ENCODE measurements at places on chromosomes 5 and 9.

DNA sequence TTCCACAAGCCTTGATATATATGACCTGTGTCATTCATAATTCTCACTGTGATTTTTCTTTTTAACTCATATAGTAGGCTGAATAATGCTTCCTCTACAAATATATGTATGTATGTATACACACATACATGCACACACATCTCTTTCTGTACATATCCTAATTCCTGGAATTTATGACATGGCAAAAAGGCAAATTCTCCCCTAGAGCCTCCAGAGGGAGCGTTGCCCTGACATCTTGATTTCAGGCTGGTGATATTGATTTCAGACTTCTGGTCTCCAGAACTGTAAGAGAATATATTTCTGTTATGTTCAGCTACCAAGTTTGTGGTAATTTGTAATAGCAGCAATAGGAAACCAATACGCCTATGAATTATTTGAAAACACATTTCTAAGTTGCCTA lies 166.6 kb upstream of the GAS1 start:
- no peak for DNase-seq

DNA sequence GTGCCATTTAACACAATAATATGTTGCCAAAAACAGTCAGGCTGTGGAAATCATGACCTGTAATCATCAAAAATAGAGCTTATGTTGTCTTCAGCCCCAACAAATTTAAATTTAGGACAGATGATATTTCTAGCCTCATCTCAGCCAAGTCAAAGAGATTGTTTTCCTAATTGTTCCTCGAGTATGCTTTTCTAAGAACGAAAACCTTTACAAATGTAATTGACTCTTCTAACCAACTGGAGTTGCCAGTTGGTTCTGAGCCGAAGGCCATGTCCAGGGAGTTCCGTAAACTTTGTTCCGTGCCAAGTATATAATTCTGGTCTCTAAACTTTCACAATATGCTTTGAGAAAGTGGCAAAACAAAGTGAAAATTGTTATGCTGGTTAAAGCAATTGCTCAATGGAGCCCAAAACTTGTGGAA lies 160.8 kb downstream of the CEMIP2 start:
- DNase-seq: no peak

GRCh38 chr9:135517407-135517822 lies 3.8 kb upstream of the LCN1 start:
- DNase-seq: no peak

DNA sequence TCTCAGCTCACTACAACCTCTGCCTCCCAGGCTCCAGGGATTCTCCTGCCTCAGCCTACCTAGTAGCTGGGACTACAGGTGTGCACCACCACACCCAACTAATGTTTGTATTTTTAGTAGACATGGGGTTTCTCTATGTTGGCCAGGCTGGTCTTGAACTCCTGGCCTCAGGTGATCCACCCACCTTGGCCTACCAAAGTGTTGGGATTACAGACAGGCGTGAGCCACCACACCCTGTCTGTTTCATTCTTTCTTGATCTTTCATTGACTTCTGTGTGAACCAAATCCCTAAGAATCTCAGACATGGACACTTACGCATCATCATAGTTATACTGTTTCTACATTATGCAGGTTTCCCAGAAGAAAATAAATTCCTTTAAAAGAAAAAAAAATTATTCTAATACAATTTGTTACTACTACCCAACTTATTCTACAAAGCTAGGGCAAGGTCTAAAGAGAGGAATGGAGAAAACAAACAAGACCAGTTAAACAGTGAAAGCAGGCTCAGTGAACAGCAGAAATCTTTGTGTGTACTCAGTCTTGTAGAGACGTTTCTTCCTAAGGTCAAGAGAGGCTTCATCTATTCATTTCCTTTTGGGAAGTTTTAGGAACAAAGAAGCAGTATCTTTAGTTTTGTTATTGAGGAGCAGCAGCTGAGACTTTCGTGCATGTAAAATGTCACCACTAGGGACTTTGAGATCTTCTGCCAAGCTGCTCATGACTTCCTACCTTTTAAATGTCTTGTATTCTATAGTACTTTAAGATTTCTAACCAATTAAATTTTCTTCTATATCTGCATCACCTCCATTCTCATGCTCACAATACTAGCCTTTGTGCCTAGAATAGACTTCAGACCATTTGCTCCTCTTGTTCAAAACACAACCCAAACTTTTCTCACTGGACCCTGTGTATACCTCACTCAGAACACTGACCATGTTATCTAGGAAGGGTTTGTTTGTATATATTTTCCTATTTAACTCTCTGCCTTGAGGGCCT lies 5.6 kb upstream of the HMGCR start:
- no peak for DNase-seq

DNA sequence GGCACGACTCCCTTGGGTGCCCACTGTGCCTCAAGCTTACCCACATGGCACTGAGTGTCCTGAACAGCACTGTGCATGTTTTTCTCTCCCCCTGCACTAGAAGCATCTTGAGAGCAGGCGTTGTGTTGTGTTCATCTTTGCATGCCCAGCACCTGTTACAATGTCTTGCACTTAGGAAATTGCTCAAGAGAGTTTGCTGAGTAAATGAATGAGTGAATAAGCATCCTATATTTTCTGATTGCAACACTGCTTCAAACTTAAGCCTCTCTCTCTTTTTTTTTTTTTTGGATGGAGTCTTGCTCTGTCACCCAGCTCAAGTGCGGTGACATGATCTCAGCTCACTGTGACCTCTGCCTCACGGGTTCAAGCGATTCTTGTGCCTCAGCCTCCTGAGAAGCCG lies 94.5 kb downstream of the LMNB1 start:
- no peak for DNase-seq

GRCh38 chr9:137255448-137256114 lies 454 bp downstream of the NELFB start:
- peak; percentile 42 for DNase-seq

- DNase-seq: peak; percentile 4
Measured at GRCh38 chr9:101399643-101399970, 956 bp downstream of the ZNF189 start.

DNA sequence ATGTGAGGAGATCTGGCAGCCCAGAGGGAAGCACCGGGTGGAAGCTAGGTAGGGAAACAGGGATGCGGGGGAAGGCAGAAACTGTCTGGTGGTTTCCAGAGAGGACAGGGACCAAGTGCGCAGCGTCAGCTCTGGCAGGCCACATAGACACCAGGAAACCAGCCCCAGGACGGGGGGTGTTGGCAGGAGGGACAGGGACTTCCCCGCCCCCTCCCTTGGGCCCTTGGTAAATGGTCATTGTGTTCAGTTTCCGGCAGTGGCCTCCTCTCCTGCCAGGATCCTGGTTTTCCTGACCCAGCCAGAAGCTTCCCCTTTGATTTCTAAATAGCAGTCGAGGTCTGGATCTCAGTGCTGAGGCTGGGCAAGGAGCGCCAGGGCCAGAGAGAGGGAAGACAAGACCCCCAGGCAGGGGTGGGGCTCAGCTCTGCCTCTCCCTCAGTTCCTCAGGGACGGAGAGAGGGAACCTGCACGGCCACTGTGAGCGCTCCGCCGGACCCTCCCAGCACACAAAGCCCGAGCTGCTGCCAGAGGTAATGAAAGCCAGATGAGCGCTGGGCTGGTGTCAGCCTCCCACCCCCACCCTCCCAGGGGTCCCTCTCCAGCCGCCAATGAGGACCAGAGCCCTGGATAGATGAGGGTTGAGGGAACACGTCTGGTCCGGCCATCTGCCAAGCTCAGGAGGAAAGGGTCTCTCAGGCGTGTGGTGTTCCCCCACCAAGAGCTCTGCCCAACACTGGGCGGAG lies 1.8 kb downstream of the RALGDS start:
- no peak for DNase-seq

GRCh38 chr5:83401775-83402174 lies 69.8 kb upstream of the VCAN start:
- no peak for DNase-seq

- peak; percentile 15 for DNase-seq
Measured at GRCh38 chr9:105539452-105539851, 18.5 kb upstream of the FKTN start.

GRCh38 chr5:125574491-125575044 lies 828.1 kb upstream of the ZNF608 start:
- no peak for DNase-seq

- DNase-seq: no peak
Measured at GRCh38 chr9:366620-367019, 152.0 kb downstream of the DOCK8 start.

DNA sequence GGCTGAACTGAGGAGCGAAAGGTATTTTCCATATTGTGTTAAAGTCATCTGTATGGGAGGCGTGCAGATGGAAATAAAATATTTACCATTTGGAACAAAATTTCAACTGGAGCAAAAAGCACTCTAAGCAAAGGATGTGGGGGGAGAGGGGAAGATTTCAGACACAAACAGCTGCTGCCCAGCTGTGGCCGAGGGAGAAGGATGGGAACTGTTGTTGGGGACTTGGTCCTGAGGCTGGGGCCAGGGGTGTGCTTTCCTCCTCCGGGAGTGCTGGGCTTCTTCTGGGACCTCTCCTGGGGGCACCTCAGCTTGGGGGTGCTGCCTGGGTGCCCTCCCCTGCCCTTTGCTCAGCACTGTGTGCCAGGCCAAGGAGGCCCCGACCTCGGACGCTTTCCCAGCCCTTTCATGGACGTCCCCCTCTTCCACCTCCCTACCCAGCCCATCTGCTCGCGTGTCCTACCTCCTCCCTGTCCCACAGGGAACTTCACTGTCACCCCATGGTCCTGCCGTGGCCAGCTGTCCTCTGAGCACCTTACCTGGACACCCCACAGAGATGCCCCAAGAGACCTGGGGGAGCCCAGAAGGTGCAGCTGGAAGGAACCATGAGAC lies 101.9 kb upstream of the COL5A1 start:
- DNase-seq: no peak

GRCh38 chr5:54909911-54910870 lies 75.2 kb downstream of the ESM1 start:
- peak; percentile 18 for DNase-seq

GRCh38 chr5:61472172-61472958 lies 140.3 kb downstream of the ZSWIM6 start:
- DNase-seq: no peak

GRCh38 chr9:91361291-91362050 lies at the start of gene AUH:
Gene AUH (minus strand): TSS chr9:91361918. CDS start chr9:91361889, 29 bp downstream.
- DNase-seq: peak; percentile 76

DNA sequence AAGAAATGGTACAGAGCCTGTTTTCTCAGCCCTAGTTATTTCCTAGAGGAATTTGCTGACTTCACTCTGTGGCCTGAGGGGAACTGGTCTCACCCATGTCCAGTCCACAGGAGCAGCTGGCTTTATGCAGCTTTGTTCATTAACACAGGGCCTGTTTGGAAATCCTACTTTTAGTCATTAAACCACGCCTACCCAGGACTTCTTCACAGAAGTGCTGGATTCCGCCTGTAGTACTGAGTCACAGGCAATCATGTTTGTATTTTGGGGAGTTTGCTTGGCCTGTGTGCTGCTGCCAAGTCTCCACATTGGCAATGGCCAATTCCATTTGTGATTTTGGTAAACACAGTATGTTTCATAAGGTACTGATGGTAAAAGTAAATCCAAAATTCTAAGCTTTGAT lies 52.8 kb downstream of the CTNND2 start:
- peak; percentile 75 for DNase-seq

- DNase-seq: no peak
Measured at GRCh38 chr5:127009784-127010183, 20.6 kb downstream of the MARCHF3 start.

DNA sequence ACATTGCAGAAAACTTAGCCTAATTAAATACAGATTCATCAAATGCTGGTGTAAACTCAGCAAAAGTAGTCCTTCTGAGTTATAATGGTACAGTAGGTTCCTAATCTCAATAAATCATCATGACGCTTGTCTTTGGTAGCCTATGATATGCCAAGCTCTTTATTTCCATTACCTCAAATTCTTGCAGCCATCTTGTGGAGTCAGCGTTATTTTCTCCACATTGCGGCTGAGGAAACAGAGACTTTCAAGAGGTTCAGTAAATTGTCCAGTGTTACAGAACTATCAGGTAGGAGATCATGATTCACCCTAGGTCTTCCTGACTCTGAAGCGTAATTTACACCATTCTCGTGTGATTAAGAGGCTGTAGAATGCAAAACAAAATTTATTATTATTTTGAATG lies 237.2 kb downstream of the PCSK5 start:
- DNase-seq: no peak

DNA sequence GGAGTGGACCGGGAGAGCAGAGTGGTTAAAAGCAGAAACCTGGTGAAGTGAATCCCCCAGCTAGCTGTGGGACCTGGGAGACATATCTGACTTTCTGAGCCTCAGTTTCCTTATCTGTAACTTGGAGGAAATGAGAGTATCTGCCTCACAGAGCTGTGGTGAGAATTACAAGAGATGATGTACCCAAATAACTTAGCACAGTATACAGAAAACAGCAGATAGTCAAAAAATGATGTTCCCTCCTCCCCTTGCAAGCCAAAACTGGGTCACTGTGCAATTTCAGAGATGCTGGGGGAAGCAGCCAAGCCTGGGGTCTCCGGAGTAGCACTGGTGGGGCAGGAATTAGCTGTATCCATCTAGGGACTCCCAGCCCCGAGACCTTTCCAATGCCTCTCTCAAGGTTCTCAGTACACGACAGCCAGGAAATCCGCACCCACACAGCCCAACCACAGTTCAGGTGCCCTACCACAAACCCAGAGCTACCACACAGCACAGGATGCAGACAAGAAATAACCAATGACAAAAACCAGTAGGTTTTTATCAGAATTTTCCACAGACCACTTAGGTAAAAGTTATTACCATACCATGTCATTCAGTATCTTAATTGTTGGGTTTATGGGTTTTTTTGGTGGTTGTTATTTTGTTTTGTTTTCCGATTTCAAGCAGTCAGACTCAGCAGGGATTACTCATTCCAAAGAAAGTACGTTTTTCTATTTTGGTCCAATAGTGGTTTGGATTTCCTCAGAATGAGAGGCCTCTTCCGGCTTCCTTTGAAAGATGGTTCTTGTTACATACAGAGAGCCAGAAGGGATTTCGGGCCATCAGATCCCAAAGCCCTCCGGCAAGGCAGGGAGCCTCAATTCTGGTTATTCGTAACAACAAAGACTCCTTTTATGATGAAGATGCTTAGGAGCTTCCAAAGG lies 4.9 kb upstream of the HRH2 start:
- peak; percentile 61 for DNase-seq

GRCh38 chr5:79853028-79853427 lies 138.0 kb downstream of the MTX3 start:
- DNase-seq: no peak

GRCh38 chr9:125759764-125760129 lies 12.6 kb downstream of the PBX3 start:
- no peak for DNase-seq

- no peak for DNase-seq
Measured at GRCh38 chr9:79583952-79584654, 12.3 kb downstream of the TLE4 start.

DNA sequence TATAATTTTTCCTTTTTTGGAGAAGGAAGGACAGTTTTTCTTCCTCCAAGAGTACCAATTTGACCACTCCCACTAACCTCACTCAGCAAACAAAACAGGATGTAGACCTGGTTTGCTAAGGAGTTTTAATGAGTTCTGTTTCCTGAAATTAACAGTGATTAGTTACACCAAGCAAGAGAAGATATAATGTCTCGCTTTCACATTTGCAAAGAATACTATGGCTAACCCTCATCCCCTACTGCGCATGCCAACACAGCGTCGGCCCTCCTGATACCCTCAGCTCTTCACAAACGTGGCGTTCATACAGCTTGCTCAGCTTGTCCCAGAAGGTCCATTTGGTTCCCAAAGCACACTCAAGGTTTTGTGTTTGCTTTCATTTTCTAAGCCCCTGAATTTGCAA lies 41.9 kb upstream of the IPPK start:
- DNase-seq: no peak

GRCh38 chr9:124674651-124675050 lies 96.5 kb downstream of the NR6A1 start:
- DNase-seq: no peak
